ENCODE measurements at places on chromosomes 6 and 20.
A peak's percentile ranks its signal among the peaks of the same experiment; 100 is the strongest.

- no peak for DNase-seq
Measured at GRCh38 chr20:1241456-1241855, 15.6 kb downstream of the RAD21L1 start.

DNA sequence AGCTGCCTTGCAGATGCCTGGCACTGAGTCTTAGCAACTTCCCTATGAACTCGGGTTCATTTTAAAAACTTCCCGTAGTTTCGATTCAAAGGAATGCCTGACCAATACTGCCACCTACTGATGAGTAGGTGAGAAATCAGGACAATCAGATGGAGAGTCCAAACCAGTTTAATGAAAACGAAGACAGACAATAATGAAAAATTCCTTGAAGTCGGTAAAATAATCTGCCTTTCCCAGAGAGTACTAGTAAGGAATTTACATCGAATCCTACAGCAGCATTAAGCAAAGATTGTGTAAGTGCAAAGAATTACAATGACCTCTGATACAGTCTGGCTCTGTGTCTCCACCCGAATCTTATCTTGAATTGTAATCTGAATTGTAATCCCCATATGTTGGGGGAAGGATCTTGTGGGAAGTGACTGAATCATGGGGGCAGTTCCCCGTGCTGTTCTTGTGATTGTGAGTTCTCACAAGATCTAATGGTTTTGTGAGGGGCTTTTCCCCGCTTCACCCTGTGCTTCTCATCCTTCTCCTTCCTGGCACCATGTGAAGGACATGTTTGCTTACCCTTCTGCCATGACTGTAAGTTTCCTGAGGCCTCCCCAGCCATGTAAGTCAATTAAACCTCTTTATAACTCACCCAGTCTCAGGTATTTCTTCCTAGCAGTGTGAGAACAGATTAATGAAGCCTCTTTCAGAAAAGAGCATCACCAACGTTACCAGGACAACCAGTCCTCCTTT is 134.4 kb downstream of the ARHGAP18 start:
- DNase-seq, result no peak

DNA sequence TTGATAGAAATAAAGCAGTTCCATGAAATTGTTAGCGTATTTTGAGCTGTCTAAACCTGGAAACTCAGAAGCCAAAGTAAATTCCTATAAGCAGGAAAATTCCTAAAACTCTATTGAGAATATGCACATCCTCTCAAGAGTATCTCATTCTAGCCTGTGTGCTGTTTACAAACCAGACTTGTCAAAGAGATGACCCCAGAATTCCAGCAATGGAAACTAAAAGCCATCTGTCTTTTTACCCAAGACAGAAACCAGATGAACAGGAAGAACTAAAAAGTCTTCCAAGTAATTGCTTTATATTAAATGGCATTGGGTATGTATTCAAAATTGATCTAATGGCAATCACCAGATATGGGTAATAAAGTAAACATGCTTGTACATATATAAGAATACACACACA is 92.6 kb downstream of the COL19A1 start:
- DNase-seq, result no peak

DNA sequence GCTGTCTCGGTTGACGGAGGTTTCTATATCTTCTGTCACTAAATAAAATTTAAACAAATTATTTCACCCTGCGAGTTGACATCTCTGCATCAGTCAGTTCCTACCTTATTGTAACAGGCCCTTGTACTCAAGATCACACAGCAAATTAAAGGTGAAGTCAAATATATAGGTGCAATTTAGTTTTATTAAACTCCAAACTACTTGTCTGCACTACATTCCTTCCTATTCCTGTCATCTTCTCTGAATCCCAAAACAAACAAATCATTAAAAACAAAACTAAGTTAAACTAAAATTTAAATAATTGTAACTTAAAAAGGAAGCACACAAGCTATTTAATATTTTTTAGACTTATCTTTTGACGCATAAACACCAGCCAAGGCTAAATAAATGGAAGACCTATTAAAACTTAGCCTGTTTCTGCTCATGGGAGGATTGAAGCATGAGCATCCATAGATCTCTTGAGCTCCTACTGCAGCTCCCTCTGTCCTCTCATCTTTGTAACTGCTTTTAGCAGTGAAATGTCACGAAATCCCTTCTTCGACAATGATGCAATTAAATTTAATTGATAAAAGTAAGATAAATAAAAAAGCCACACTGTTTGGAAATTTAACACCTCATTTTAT is 1152.3 kb upstream of the GJE1 start:
- DNase-seq, result no peak

- no peak for DNase-seq
Measured at GRCh38 chr6:157339432-157339831, 16.1 kb upstream of the TMEM242 start.

GRCh38 chr20:17969884-17970409 is 1.1 kb downstream of the MGME1 start:
- DNase-seq, result peak; percentile 47

DNA sequence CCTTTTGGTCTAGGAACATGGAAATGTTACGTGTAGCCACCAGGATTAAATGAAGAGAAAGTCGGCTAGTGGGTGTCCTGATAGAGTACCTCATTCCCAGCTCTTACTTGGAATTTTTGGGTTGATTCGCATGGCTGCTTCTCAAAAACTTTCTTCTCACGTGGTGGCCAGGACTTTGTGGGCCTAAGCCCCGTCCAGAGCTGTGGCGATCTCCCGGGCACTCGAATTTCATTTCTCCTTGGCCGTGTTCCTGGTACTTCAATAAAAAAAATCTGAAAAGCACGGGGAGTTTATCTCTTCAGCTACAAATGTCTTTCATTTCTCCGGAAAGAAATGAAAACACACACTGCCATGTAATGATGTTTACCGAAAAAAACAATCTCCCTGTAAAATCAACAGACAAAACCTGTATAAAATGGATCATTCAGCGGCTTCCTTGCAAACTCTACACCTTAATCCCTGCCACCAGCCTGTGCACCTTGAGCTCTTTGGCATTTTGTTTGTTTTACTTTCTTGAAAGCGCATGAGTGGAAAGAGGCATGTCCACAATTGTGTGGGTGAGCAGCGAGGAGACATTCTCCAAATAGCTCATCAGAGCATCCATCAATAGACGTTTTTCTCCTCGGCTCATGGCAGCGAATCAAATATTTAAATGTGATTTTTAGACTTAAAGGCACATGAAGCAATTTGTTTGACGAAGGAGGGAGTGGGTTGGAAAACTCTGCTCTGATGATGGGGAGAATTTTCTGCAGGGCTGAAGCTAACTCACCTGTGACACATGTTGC is 173.1 kb downstream of the TFAP2C start:
- DNase-seq, result no peak

DNA sequence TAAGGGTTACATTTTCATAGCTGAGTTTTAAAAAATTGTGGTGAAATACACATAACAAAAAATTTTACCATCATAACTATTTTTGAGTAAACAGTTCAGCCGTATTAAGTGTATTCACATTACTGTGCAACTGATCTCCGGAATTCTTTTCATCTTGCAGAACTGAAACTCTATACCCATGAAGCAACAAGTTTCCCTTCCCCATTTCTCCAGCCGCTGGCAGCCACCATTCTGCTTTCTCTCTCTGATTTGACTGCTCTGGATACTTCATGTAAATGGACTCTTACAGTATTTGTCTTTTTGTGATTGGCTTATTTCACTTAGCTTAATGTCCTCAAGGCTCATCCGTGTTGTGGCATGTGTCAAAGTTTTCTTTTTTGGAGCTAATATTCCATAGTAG is 341.6 kb downstream of the QKI start:
- no peak for DNase-seq

DNA sequence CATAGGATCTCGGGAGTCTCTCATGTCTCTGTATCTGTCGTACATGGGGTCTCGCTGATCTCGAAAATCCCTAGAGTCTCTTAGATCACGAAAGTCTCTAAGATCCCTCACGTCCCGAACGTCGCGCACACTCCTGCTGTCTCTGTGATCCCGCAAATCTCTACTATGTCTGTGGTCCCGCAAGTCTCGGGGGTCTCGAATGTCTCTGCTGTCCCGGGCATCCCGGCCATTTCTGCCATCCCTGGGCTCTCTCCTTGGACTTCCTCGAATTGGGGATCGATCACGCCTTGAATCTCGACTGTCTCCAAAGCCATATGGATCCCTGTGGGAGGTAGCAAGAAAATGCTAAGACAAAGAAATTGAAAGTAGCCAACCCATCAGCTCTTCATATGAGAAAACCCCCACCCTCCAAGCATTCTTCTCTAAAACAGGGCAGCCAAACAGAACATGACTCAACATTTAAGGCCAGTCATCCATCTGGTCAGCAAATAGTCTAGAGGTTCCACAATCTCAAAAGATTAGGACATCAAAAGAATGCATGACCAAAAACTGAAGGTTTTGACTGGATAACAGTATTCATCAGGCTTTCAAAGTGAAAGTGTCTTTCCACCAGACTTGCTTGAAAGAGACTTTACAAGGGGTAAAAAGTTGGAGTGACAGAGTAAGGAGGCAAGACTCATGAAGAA is 19.4 kb downstream of the NCOA5 start:
- peak; percentile 72 for DNase-seq

GRCh38 chr6:87808005-87808757 is 106.1 kb upstream of the AKIRIN2 start:
- DNase-seq, result peak; percentile 88

GRCh38 chr6:121188356-121188755 is 145.9 kb downstream of the TBC1D32 start:
- no peak for DNase-seq

DNA sequence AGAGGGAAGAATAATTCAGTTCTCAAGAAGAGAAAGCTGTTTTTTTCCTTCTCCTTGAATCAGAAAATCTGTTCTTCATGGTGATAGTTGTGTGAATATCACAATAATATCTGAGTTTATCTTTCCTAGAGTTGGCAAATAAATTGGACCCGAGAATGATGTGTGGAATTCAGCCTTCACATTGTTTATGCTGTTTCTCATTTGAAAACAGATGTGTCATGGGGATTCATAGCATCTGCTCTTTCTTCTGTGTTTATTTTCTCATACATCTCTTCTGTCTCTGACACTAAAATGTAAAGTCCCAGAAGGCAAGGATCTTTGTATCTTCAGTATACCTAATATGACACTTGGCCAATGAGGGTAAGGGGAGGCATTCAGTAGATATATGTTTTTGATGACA is 103.6 kb upstream of the SGK1 start:
- peak; percentile 37 for DNase-seq

DNA sequence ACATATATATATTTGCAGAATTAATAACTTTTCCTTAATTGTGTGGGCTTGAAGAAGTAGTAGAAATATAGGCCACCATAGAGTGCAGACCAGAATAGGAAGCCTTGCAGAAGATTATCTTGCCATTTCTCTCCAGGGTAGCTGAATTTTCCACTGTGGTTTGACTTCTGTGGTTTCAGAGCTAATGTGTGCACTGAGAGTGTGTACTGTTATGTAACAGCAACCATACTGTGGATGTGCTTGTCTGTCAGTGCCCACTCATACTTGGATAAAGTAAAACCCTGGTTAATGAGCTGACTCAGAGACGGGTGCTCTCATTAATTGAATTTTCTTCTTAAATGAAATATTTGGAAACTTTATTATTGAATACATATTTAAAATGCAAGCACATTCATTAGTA is 57.2 kb downstream of the CEP43 start:
- DNase-seq, result no peak

- no peak for DNase-seq
Measured at GRCh38 chr20:50689864-50690649, 1.3 kb downstream of the RIPOR3 start.

DNA sequence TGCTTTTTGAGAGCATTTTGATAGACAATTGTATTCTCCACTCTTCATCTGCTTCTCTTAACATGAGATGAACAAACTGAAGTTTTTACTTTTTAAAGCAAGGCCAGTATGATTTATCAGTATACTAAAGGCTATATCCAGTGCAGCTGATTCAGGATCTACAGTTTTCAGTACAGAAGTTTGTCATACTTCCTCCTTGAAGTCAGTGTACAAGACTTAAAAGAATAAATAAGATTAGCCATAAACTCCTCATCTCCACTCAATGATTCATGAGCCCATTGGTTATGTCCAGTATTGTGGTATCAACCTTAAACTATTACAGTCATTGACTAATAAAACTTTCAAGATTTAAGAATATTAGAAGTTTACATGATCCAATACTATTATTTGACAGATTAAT is 374.8 kb upstream of the EPHA7 start:
- DNase-seq, result no peak

- DNase-seq, result no peak
Measured at GRCh38 chr6:160190973-160191372, 67.6 kb downstream of the SLC22A2 start.

GRCh38 chr6:166724576-166724975 is 97.5 kb upstream of the RPS6KA2 start:
- peak; percentile 20 for DNase-seq

DNA sequence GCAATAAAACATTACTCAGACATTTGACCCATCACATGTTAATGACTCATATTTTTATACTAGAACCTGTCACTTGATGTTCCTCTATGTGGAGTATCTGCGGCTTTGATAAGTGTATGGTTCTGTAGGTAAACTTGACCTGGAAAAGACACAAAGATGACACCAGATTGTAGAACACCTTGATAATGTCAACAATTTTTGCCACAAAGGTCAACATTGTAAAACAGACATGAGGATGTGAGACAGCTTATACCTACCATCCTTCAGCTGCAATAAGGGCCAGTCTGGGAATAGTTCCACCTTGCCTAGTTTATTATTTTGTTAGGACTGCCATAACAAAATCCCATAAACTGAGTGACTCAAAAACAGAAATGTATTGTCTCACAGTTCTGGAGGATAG is 202.4 kb downstream of the LMBRD1 start:
- DNase-seq, result no peak

GRCh38 chr6:169176361-169176991 is 77.2 kb downstream of the THBS2 start:
- no peak for DNase-seq

DNA sequence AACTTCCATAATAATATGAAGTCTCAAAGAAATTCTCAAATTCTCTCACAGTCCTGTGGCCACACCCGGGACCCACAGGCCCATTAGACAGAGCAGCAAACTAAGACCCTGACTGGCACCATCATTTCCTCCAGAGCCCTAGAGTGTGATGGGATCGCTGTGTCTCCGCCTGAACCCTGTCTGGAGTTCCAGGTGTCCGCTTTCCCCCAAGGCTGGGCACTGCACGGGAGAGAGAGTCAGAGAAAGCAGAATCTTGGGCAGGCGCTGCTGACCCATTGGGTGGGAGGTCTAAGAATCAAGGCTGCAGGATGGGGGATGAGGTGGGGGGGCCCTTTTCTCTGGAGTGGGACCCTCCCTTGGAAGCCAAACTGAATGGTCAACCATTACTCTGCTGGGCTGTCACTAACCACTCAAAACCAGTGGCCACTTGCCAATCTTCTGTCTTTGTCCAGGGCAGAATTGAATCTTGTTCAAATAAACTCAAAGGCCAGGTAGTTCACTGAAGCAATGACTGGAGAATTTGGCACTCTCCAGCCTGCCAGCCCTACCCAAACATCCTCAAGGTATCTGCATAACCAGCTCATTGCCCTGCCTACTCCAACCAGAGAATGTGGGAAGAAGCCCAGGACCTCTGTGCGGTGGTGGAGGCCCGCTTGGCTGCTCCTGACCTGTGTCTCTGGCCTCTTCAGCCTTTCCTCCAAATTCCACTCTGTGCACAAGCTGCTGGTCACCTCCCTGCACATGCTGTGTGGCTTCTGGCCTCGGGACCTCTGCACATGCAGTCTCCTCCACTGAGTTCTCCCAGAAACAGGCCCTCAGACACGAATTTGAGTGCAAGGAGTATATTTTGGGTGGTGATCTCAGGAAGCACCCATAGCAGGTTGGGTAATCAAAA is 141.1 kb downstream of the CEBPB start:
- DNase-seq, result no peak

All from HS-5 (cell line).